ENCODE measurements at places on chromosomes 4 and X.
A peak's percentile ranks its signal among the peaks of the same experiment; 100 is the strongest.

DNA sequence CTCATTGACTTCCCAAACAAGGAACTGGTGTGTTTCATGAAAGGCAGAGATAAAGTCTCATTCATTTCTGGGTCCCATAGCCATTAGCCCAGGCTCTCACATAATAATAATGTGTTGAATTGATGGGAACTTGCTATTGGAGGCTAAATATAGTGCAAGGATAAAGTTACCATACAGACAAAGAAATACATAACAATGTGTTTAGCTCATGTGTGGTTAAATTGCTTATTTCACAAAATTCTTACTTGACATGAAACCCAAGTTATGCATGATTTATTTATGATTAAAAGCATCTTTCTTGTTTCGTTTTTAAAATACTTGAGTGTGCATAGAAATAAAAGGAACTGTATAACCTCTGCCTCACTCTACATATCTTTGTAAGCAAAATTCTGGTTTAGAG is 37.3 kb upstream of the LPAR4 start:
- DNase-seq = peak; percentile 6

- no peak for DNase-seq
Observed at GRCh38 chrX:31600823-31601222, 529.0 kb upstream of the FTHL17 start.

- DNase-seq = no peak
Observed at GRCh38 chr4:168434993-168435392, 45.3 kb downstream of the DDX60L start.

DNA sequence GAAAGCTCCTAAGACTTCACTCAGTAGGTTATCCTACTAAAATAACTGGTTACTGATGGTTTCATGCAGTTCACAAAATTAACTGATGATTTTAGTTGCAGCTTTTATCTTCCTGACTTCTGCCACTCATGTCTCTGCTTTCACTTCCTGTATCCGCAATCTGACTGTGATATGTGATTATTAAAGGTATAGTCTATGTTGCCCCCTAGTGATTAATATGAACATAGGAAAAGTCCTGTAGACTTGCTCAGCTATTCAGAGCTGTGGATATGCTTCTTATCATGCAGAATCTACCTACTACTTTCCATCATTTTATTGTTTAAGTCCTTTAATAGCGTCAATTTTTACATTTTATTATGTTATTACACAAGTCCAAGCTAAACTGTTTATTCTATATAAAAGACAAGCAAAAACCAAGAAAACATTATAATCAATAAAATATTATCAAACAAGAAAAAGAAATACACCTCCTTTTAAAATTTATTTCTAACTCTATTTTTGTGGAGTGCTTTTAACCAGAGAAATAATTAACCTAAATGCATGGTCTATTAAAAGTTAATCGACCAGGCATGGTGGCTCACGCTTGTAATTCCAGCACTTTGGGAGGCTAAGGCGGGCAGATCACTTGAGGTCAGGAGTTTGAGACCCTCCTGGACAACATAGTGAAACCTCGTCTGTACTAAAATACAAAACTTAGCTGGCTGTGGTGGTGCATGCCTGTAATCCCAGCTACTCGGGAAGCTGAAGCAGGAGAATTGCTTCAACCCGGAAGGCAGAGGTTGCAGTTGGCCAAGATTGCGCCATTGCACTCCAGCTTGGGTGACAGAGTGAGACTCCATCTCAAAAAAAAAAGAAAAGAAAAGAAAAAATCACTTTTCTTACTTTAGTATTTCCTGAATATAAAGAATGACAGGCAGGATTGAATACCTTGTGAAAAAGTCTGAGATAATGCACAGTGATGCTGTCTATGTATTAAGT is 40.4 kb upstream of the TLR2 start:
- peak; percentile 72 for DNase-seq

DNA sequence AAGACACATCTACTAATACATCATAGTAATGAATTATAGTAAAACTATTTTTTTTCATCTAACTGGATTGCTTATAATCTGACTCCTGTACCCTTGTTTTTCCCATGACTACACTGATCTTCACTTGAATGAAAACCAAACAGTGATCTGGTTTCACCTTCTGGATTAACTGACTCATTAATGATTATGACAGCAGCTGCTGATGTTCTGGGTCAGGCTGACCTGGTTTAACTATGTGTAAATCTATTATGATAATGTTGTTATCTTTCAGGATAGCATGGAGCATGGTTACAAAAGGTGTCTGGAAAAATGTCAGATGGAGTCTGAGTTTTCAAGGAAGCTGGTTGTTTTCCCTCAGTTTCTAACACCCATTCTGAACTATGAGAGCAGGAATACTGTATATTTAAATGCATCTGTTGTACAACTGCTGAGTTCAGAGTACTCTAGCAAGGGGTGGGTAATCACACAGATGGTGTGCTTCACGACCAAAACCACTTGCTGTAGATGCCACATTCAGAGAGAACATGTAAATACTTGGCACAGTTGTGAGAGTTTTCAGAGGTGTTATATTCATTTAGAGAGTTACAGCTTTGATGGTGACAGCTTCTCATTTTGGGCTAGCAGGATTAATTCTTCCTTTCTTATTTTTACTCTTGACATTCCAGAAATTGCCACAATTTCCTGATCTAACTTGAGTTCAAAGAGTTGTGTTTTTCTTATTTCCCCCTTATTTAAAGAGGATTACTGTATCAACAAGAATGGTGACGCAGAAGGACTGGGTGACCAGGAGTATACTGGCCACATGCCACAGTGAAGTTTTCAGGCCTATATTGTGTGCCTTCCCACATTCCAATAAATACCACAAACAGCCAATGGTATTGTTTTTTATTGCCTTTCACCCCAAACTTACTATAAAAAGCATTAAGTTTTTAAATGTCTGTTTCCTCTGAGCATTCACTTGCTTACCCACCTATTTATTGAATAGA is 249.7 kb upstream of the TET2 start:
- DNase-seq = no peak

GRCh38 chrX:41314204-41314603 is 19.8 kb upstream of the DDX3X start:
- DNase-seq = no peak

GRCh38 chrX:107850422-107850765 is 24.7 kb downstream of the MID2 start:
- no peak for DNase-seq

DNA sequence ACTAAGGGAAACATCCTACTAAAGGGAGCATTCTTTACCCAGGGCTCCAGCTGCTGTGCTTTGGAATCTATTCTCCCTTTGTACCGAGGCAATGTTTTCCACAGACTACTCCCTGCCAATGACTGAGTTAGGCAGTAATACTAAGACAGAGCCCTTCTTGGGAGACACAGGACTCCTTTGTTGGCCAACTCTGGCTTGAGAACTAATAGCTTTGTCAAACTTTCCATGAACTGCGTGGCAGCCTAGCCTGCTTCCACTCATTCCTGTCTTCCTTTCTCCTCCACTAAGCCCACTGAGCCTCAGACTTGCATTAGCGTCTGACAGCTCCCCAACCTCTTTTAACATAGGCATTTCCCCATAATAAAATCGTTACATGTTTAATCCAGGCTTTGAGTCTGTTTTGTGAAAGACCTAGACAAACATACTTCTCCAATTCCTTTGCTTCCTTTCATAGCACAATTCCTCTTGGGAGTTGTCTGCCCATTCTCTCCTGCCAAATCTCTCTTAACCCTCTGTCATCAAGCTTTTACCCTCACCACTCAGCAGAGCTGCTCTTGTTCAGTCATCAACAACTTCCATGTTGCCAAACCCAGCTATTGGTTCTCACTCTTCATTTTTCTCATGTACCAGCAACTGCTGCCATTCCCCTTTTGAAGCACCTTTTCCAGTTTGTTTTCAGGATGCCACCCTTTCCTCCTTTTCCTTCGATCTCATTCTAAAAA is 300.3 kb upstream of the IGFBP7 start:
- DNase-seq = no peak

GRCh38 chr4:56465599-56466295 is 1.7 kb upstream of the SRP72 start:
- peak; percentile 4 for DNase-seq

DNA sequence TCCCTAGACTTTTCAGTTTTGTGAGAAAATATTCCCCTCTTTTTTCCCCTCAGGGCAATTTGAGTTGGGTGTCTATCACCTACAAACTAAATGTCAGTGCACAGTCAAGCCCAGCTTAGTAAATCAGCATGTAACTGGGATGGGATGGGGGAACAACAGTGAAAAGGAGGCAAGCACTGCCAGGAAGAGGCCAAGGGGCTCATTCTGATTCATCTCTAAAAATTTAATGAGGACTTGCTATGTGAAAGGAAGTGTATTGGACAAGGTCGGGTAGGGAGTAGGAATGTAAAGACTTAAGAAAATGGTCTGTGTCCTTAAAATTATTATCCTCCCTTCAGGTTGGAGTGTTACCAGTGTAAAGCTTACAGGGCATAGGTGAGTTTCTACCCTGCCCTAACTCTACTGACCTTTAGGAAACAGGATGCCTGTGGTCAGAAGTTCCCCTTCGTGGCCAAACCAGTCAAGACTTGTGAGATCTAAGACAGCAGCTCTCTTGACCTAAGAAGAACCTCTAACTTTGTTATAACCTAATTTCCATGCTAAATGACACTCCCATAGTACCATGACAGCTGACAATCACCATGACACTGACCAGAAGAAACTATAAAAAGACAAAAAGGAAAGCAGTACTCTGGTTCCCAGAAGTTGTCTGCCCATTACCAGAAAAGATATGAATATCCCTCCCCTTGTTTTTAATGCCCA is 194.4 kb upstream of the LDB2 start:
- no peak for DNase-seq

GRCh38 chr4:71604785-71605184 is 179.1 kb downstream of the GC start:
- no peak for DNase-seq

DNA sequence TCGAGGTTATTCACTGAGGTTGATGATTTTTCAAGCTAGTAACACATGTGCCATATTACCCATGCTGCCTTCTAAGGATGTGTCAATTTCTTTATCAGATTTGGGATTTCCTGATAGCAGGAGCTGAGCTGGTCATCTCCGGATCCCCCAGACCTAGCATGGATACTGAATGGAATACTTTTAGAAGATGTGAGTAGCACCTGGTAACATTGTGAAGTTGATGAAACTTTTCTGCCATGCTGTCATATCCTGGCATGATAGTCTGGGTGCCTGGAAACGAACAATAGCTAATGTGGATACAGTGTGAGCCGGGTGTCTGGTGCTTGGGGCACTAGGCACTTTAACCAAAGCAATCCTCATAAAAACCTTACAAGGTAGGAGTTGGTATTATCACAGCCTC is 11.0 kb upstream of the CYTL1 start:
- DNase-seq = no peak

GRCh38 chrX:15321447-15321846 is 6.0 kb upstream of the ASB11 start:
- no peak for DNase-seq

DNA sequence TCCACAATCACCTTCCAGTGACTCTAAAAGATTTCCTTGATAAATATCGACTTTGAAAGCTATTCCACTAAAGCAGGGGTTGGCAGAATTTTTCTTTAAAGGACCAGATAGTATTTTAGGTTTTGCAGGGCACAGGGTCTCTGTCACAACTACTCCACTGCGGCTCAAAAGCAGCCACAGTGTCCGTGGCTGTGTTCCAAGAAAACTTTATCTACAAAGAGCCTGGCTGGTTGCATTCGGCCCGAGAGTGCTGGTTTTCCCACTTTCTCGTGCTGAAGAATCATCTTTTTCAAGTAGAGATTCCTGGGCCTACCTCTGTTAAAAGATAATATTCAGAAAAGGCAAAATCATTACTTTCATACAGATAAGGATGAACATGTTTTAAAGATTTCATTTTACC is 55.6 kb downstream of the TSPAN7 start:
- DNase-seq = no peak
